ENCODE measurements at places on chromosomes 7 and 10.

DNA sequence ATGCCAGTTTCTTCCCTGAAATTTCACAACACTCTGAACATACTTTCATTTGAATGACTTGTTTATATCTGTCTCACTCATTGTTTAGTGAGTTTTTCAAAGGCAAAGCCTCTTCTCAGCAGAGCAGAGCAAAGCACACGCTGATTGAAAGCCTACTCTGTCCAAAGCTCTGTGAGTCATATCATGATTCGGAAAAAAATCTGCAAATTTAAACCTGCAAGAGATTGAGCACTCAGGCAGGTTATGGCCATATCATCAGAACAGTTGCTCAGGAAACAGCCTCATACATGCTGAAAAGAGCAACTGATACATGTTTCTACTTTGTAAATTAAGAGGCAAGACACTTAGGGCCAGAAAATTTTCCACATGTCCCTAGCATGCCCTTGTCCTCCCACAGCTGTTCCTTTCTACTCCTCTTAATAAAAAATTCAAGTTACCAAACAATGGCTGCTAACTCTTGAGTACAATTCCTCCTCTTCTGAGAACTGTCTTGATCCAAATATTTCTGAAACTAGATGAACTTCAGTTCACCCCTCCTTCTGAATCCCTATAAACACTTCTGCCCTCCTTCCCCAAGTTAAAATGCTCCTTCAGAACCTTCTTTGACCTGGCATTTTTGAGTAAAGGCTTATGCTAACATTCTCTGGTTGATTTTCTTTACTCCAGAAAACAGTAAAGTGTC lies 140.6 kb upstream of the HPS1 start:
- no peak for DNase-seq

DNA sequence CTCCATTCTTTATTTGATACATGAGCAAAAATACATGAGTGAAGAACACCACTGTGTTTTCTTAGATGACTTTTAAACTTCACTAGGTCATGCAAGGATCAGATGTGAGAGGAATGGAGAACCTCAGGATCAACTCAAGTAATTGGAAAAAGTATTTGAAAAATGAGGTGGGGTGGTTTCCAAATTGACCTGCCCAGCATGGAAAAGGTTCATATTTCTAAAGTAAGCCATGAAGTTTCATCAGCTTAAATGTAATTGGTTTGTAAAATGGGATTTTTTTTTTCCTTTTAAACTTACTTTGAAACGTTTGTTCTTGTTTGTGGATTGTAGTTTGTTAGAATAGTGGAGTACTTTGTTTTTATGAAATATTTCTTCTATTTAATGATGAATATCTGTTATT lies 134.8 kb downstream of the MLLT10 start:
- DNase-seq = no peak

DNA sequence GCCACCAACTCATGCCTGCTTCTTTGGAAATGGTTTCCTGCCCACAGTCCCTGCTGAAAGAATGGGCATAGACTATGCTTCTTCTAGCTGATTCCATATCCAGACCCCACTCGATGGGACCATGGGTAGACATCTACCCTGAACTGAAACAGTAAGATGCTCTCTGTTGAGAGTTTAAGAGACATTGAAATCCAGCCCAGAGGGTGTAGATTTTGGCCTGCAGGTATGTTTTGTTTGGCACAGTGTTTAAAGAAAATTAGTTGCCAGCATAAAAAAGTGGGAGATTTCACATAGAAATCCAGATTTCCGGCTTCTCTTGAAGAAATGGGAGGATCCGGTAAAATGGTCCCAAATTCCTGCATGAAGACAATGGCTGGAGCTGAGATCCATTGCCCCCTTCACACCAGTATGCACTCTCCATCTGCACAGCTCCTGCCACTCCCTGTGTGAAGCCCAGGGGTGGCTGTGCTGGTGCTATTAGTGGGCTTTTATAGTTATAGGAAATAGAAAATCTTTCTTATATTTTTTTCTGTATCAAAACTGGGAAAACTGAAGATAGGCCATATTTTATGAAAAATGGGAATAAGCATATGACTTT lies 218.1 kb downstream of the PTEN start:
- DNase-seq = no peak

- DNase-seq = no peak
Measured at GRCh38 chr7:134768243-134768642, 11.2 kb upstream of the CALD1 start.

- no peak for DNase-seq
Measured at GRCh38 chr7:129642871-129643549, 31.5 kb downstream of the NRF1 start.

DNA sequence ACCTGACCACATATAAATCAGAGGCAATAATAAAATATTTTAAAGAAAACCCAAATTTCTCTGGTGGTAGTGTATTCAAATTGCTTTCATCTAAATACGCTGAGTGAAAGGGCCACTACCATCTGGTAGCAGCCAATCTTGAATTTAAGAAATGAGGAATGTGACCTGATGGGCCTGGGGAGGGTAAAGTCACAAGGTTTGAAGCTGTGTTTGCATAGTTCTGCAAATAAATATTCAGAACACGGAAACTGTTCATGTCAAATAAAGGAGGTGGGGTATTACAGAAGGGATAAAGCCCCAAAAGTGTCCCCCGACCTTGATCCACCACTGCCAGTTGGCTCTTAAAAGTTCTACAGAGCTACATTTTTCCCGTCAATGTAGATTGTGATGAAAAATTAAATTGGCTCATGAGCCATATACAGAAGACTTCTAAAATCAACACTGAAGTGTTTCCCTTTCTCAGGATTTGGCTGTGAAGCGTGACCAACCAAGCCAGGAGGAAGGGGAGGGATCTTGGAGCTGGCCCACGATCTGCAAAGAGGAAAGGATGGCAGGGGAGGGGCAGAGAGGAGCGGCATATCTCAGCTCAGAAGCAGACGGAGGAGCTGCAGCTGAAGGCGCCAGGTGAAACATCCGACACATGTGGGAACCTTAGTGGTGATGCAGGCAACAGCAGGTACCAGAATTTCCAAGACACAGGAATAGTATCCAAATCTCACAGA lies 39.6 kb downstream of the MPP7 start:
- DNase-seq = no peak

- DNase-seq = no peak
Measured at GRCh38 chr7:90604383-90604782, 8.3 kb downstream of the CDK14 start.

DNA sequence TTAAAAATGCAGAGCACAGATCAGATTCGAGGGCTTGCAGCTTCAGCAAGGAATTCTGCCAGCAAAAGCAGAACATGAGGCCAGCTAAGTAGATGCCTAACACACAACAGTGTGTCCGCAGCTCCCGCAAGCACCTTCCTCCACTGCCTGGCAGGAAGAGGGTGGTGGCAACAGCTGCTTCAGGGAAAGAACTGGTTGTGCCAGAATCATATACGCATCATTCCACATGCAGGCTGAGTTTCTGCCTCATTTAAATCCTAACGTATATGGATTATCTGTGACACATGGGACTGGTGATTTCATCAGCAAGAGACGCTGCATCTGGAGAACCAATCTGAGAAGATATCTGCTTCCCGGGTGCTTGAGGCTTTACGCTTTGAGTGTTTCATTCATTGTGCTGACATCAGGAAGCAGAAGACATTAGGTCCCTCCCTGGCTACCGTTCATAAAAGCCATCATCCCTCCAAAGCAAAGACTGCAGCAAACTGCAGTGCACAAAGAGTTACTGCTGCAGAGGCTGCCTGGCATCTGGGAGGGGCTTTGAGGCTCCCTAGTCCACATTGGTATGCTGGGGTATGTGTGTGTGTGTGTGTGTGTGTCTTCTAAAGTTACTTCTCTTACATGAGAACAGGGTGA lies 78.8 kb downstream of the FAM13C start:
- DNase-seq = no peak

- no peak for DNase-seq
Measured at GRCh38 chr10:1545524-1545923, 191.8 kb downstream of the ADARB2 start.

DNA sequence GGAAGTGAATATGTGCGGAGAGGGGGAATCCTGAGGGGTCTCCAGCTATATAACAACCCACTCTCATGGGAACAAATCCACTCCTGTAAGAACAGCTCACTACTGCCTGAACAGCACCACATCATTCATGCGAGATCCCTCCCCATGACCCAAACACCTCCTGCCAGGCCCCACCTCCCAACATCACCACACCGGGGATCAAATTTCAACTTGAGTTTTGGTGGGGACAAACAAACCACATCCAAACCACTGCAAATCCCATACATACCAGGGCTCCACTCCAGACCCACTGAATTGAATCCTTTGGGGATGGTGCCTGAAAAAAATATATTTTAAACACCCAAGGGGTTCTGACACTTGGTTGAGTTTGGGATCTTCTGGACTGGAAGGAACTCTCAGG lies 181.5 kb upstream of the PLXNA4 start:
- DNase-seq = no peak

DNA sequence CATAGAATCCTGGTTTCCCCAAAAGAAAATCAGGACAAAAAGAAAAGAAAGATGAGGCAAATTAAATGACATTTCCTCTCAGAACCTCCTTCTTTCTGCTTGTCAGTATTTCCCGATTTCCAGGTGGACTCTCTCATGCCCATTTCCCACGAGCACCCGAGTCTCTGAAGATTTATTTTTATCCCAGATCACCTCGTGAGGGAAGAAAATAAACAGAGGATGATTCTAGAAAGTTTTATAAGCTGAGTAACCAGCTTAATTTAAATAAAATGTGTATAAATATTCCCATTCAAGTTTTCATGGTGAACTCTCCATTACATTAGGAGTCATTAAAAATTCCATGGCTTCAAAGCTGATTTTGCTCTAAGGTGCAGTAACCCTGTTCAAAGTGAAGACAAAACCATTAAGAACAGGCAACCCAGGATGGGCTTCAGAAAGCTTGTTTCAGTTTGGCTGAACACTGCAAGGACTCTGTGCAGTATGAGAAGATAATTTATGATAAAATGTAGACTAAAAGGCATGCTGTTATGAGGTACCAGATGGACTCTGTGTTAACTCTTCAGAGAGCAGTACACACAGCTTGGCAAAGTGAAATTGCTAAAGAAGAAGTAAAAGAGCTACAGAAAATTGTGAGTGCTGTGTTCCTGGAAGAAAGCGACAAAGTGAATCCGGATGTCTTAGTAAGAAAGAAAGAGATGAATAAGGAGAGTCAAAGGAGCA lies 521.3 kb upstream of the LRRN3 start:
- no peak for DNase-seq

DNA sequence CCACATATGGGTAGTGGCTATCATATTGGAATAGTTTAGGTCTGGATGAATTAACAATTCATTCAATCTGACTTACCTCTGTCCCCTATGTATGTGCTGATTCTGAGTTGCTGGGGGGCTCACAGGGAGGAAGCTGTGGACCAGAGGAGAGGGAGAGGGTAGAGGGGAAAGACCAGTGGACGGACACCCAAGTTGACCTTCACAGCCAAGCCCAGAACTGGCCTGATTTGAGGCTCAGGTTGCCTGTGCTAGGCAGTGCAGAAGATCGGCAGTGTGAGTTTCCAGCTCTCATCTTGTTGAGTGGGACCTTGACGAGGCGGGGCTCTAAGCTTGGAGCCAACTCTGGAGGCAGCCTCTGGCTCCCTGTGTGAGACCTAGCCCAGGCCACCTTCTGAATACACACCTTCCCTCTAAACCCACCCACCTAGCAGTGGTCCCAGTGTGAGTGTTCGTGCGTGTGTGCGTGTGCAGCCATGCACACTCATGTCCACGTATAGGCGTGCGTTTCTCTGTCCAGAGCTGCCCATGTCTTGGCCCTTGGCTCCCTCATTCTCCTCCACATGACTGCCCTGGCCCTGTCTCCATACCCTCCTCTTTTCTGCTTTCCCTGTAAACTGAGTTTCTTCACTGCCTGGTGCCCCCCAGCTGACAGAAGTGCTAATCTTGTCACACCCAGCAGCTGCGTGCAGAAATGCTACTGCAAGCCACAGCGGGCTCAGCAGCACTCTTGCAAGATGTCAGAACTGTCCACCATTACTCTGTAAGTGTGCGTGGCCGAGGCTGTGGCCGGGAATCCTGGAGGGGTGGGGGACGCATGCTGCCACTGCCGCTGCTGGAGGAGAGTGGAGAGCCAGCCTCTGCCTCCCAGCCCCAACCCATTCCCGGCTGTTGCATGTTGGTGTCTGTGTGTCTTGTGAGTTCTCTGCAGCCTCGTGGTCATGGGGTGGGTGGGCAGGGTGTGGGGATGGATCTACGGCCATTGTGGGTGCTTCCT lies 47.6 kb downstream of the ADCYAP1R1 start:
- DNase-seq = no peak

DNA sequence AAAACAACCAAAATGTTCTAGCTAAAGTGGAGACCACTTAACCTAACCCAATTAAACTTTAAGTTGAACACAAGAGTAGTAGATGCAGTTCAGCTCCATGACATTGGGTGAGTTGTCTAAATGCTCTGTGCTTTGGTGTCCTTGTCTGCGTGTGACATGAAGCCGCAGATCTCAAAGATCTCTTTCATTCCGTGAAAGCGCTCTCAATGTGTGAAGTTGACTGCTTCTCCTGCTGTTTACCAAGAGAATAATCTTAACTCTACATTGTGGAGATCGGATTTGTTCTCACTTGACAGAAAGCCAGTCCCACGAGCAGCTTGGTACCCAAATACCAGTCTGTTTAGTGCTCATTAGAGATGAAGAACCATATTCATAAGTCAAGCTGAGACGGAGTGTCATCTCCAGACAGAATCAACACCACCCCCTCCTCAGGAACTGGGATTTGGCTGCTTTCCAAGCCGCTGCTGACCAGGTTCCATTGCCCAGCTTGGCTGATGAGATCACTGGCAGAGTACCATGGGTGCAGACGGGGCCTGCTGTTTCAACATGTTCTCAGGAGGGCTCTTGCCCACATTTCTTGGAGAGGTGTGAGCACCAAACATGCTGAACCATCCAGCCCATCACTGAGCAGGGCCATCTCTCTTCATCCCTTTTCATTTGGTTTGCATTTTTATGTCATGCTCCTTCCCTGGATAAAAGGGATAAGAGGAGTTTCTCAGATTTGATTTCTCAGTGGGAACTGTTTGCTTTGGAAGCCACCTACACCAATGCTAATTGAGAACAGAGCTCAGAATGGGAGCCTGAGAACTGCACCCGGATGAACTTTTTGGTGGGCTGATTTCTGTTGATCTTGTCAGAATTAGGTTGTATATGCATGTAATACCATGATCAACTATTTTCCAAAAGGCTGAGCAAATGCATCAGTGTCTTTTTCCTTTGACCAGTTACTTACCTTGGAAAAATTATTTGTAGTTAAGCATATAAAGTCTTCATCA lies 95.8 kb upstream of the AGBL3 start:
- DNase-seq = no peak

DNA sequence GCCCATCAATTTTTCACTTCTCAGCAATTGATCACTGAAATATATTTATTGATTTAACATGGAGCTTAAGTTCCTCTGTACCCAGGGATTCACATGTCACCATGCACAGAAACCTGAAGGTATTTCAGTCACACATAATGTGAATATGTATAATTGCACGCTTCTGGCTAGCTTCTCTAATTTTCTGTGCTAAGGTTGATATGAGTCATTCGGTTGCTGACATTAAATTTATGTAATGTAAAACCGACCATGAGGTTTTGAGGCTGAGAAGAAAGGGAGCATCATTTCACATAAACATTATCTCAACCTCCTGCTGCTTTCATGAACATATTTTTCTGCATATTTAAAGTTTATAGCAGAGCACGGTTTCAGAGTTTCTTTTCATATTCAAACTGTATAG lies 381.0 kb upstream of the TPK1 start:
- DNase-seq = no peak

GRCh38 chr7:158567153-158567603 lies 20.4 kb downstream of the PTPRN2 start:
- DNase-seq = no peak

Measured in stimulated activated CD4-positive, alpha-beta T cell treated with anti-CD3 and anti-CD28 coated beads, TNF-alpha, amount 100 ng/mL, for 48 hours (primary cell).